AG20443 (cell line): ENCODE measurements at places on chromosomes 2 and 18.

- peak; percentile 15 for DNase-seq
Observed at GRCh38 chr2:212520340-212520739, 18.3 kb downstream of the ERBB4 start.

- peak; percentile 13 for DNase-seq
Observed at GRCh38 chr2:171706152-171706803, 19.0 kb downstream of the DYNC1I2 start.

- DNase-seq = no peak
Observed at GRCh38 chr2:121955426-121955825, 200.0 kb downstream of the TSN start.

GRCh38 chr18:23049698-23050373, 85.4 kb upstream of the CABLES1 start:
- DNase-seq = no peak

GRCh38 chr2:190216829-190217228, 102.8 kb downstream of the HIBCH start:
- peak; percentile 25 for DNase-seq

GRCh38 chr18:36757081-36757480, 71.7 kb downstream of the TPGS2 start:
- DNase-seq = peak; percentile 73

DNA sequence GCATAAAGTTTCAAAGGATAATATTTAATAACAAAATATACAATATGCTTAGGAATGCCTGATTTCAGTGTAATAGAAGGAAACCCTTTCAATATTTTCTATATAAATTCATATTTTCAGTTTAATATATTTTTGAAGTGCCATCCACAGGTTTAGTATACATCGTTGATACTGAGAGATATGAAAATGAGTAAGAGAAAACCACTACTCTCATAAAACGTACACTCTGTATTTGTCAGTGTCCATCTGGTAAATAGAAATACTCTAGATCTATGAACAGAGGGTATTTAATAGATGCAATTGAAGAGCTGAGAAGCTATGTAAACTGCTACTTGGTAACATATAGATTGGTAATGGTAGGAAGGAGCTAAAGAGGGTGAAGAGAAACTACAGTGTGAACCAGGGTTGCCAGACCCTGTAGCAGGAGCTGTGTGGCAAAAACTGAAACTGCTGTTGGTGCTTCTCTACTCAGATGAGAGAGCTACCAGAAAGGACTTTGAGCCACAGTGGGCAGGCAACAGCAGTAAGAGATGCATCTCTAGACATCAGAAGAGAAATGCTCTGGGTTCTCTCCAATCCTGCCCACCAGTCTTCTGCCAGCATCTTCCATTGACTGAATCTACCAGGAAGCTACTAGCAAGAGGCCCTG, 187.4 kb downstream of the CCDC102B start:
- DNase-seq = no peak

DNA sequence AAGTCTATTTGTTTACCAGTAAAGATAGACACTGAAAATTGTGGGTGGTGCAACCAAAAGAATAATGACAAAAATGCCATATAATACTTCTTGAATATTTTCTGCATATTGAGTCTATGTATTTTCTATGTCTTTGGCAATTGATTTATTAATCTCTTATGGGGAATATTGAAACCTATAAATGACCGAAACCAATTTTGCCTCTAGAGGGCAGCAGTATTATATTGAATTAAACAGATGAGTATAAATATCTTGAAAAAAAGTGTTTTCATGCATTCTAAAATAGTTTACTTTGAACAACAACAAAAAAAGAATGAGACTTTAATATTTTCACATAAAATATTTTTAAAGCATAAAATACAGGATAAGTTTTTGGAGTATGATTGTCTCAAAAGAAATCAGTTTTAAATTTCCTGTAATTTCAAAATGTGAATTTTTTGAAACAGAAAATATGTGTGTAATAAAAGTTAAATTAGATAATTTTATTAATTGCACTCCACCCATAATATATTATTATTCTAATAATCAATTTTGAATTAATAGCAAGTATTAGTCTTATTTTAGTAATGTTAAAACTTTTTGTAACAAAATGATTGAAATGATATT, 49.9 kb upstream of the CALCRL start:
- DNase-seq = no peak

- no peak for DNase-seq
Observed at GRCh38 chr2:59027320-59027719, 786.2 kb upstream of the FANCL start.
